ENCODE measurements at places on chromosomes 5 and 9. TPM values are rescaled to one million over a fixed set of nuclear protein-coding genes. Genes with fewer than 3 reads are reported as not detected.

GFI1B gene
- total RNA-seq: not detected

ANKRD31 gene
- total RNA-seq: under 0.01 TPM

CNTFR gene
- total RNA-seq: not detected

CBY3 gene
- not detected for total RNA-seq

WNT8A gene
- total RNA-seq: not detected

RGS7BP gene
- total RNA-seq: 6.2 TPM

Data from smooth muscle cell of the pulmonary artery (primary cell).